T-cell (primary cell): ENCODE measurements at places on chromosomes 3 and 15. TPM values are rescaled to one million over a fixed set of nuclear protein-coding genes. Genes with fewer than 3 reads are reported as not detected.

The KIF15 gene
- total RNA-seq: 0.26 TPM

The GOLGA8M gene
- 2.2 TPM for total RNA-seq

The SERINC4 gene
- total RNA-seq: not detected

The ZNF592 gene
- total RNA-seq: 43.3 TPM

The CAV3 gene
- not detected for total RNA-seq

The CAMKV gene
- total RNA-seq: 0.35 TPM

The GADL1 gene
- not detected for total RNA-seq

The TRIM42 gene
- total RNA-seq: not detected

The FGD5 gene
- not detected for total RNA-seq

The FOXB1 gene
- 0.13 TPM for total RNA-seq

The RNF111 gene
- total RNA-seq: 57.3 TPM

The CHAC1 gene
- 7.5 TPM for total RNA-seq

- DNase-seq: no peak
These were observed 317.8 kb upstream of the C2CD4B start for GRCh38 chr15:62482785-62483429.

GRCh38 chr3:23004971-23005370, 198.2 kb upstream of the UBE2E2 start:
- no peak for DNase-seq

DNA sequence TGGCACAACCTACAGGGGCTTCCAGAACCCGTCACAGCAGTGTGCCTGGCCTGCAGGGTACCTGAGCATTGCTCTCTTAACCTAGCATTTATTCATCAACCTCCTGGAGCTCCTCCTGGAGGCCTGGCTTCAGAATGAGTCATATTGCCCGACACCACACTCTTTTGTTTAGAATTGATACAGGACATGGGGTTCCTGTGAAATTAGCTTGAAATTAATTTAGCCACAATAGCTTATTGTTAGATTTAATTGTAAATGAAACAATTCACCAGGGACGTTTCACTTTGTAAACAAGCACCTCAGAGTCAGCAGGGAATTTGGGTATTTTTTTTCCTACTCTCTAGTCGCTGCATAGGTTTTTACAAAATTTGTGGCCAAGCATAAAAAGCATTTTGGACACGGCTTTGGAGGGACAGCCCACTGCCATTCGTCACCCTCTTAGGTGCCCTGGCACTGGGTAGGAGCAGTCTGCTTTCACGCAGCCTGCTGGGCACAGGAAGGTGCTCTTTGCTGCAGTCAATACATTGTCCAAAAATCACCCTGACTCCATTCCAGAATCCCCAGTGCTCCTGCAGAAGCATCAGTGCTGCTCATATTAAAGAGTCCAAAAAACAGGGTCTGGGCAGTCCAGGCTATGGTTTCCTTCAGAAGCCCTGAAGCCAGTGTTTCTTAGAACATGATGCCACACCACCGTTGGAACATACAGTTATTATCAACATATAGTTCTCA, 60.8 kb upstream of the MEF2A start:
- DNase-seq: no peak

GRCh38 chr15:60580650-60581376, 101.9 kb upstream of the ICE2 start:
- peak; percentile 59 for DNase-seq

- DNase-seq: no peak
These were observed 41.4 kb downstream of the NFKBIZ start for GRCh38 chr3:101890716-101891115.

DNA sequence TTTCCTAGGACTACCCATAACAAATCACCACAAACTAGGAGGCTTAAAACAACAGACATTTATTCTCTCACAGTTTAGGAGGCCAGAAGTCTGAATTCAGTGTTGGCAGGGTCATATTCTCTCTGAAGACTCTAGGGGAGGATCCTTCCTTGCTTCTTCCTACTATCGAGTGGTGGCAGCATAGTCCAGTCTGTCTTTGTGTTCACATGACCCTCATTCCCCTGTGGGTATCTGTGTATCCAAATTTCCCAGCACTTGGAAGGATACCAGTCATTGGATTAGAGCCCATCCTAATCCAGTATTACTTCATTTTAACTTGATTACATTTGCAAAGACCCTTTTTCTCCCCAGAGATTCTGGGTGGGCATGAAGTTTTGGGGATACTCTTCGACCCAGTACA, 63.8 kb downstream of the GMPS start:
- DNase-seq: no peak

GRCh38 chr3:23776352-23776891, 29.3 kb upstream of the UBE2E1 start:
- DNase-seq: no peak

DNA sequence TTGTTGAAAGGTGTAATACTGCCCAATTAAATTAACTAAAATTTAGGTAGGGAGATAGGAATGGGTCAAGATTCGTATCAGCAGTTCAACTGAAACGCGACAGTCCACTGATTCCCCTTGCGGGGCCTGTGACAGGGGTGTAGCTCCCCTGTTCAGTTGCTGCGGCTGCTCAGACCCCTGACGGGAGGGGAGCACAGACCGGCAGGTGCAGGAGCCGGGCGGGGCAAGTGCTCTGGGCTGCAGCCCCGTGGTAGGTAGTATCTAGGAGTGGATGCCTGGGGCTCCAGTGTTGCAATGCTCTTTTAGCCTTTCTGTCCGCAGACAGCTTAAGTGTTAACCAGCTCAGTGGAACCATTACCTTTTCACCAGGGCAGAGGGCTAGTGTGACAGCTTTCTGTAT, 164.9 kb downstream of the ROBO2 start:
- DNase-seq: no peak

DNA sequence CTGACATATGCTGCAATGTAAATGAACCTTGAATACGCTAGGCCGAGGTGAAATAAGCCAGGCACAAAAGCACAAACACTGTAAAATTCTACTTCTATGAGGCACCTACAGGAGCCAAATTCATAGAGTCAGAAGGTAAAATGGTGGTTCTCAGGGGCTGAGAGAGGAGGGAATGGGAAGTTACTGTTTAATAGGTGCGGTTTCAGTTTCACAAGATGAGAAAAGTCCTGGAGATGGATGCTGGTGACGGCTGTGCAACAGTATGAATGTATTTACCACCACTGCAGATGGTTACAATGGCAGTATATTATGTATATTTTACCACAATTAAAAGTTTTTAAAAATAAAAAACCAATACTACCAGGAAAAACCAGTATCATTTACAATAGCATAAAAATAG, 4.0 kb downstream of the TNK2 start:
- no peak for DNase-seq

DNA sequence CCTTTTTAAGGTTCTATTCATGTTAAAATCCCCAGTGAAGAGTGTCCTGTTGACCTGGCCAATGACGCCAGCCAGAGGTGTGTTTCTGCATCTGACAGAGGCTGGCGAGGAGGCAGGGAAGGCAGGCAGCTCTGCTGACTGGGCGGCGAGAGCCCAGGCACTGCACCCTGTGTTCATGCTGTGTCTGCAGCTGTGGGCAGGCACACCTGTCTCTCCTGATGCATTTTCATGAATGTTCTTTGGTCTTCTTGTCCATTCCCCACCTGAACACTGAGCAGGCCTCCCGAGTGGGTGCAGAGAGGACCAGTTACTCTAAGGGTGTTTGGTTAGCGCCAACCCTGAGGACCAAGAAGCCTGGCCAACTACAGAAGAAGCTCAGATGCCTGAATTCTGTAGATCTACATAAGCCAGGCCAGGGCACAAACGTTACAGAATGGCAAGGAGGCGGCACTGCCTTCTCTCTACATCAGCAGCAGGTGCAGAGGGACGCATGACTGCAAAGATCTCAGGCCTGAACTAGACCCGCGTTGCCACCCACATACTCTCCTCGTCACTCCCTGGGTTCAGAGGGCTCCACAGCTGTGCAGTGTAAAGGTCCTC, 233.7 kb downstream of the OCA2 start:
- no peak for DNase-seq

DNA sequence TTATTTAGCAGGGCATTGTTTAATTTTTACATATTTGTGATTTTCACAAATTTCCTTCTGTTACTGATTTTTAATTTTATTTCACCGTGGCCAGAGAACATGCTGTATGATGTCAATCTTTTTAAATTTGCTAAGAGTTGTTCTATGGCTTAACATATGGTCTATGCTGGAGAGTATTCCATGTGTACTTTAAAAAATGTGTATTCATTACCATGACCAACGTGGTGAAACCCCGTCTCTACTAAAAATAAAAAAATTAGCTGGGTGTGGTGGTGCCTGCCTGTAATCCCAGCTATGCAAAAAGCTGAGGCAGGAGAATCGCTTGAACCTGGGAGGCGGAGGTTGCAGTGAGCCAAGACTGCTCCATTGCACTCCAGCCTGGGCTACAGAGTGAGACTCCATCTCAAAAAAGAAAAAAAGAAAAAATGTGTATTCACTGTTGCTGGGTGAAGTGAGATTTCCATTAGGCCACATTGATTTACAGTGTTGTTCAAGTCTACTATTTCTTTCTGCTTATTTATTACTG, 258.2 kb downstream of the EDEM1 start:
- no peak for DNase-seq
